Activated naive CD4-positive, alpha-beta T cell (primary cell): ENCODE measurements at places on chromosomes 4 and X.

- no peak for DNase-seq
Observed at GRCh38 chrX:65740909-65741308, 73.5 kb downstream of the MSN start.

DNA sequence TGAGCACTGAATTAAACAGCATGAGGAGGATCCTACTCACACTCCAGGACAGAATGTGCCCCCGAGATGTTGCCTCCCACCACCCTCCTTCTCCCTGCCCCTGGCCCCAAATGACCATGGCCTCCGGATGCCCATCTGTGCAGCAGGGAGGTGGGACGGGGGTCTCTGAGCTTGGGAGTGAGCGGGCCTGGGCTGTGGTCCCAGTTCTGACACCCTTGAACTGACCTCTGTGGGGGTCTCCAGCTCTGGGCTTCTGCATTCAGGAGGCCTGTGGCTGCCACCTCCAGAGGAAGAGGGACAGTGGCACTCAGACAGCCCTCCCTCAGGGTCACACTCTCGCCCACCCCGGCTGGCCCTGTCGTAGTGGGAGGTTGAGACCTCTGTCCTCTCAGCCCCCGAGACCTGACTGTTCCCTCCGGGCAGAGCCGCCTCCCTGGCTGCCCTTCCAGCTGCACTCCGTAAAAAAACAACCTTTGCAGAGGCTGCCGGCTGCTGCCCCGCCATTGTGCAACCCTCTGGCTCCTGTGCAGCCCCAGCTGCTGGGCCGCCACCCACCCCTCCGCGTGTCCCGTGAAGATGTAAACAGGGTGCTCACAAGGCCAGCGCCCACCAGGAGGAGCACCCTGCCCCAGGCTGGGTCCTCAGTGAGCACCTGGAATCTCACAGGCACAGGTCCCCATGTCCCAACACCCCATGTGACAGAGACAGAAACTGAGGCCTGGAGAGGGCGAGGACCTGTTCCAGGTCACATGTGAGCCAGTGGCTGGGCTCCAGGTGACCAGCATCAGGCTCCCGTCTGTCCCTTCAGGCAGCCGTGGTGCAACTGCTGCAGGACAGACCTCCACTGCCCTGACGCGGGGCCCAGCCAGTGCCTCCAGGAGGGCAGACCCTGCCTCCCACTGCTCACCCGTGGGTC lies 39.6 kb downstream of the HTRA3 start:
- DNase-seq: no peak

DNA sequence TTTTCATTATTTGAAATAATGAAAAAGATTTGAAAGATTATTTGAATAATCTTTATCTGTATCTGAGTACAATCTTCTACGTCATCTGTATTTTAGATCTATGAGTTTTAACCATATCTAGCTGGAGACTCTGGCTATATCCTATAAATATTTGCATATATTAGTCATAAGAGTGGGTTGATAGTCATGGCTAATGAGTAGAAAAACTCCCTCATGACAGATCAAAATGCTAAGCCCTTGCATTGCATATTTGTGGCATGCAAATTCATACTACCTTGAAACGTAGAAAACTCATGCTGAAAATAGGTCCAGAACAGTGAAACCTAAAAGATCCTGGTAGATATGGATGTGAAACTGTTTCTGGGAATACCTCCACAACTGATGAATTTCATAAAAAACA lies 291.3 kb downstream of the GALNTL6 start:
- DNase-seq: no peak

- DNase-seq: no peak
Observed at GRCh38 chr4:189600718-189601435, 339.8 kb upstream of the FRG1 start.

DNA sequence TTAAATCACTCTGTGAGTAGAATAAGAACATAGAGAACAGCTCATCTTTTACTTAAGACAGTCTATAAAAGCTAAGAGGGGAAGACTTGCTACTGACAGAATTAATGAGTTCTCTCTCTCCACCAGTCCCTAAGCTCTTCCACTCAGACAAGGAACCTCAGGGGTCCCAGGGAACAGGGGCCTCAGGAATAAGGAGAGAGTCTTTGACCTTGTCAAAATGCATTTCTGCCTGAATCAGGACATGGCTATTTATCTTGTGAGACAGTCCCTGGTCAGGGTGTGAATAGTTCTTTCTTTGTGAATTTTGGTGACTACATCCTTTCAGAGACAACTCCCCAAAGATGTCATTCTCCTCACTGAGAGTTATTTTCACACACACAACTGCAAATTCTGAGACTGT lies 218.7 kb upstream of the HS3ST1 start:
- no peak for DNase-seq

- DNase-seq: no peak
Observed at GRCh38 chrX:108417257-108417656, 21.0 kb downstream of the COL4A6 start.

DNA sequence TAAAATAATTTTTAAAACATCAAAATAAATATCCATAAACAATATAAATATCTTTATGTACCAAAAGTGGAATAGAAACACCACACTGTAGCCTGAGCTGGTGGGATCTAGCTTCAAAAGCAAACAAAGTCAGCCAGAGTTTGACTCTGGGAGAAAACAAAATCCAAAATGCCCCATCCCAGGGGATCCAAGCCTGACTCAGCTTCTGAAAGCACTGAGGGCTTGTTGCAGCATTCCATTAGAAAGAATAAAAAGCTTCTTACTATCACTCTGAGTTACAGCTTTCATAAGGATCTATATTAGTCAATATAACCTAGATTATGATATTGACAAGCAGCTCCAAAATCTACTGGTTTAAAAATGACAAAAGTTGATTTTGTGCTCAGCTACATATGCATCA lies 149.7 kb upstream of the ANKRD50 start:
- DNase-seq: no peak
